ENCODE measurements at places on chromosomes 5 and 9. TPM values are rescaled to one million over a fixed set of nuclear protein-coding genes. Genes with fewer than 3 reads are reported as not detected.

The SEMA5A gene
- 5.5 TPM for total RNA-seq

The WNT8A gene
- not detected for total RNA-seq

- no peak for ATAC-seq
Observed at GRCh38 chr9:8329561-8330283, 530.1 kb upstream of the DMAC1 start.

GRCh38 chr5:152644029-152644728, 239.1 kb upstream of the NMUR2 start:
- no peak for ATAC-seq

GRCh38 chr5:86666981-86667380, 49.2 kb downstream of the COX7C start:
- no peak for ATAC-seq
